Kidney (tissue), 22 donors: ENCODE measurements at places on chromosomes 7 and 10.

DNA sequence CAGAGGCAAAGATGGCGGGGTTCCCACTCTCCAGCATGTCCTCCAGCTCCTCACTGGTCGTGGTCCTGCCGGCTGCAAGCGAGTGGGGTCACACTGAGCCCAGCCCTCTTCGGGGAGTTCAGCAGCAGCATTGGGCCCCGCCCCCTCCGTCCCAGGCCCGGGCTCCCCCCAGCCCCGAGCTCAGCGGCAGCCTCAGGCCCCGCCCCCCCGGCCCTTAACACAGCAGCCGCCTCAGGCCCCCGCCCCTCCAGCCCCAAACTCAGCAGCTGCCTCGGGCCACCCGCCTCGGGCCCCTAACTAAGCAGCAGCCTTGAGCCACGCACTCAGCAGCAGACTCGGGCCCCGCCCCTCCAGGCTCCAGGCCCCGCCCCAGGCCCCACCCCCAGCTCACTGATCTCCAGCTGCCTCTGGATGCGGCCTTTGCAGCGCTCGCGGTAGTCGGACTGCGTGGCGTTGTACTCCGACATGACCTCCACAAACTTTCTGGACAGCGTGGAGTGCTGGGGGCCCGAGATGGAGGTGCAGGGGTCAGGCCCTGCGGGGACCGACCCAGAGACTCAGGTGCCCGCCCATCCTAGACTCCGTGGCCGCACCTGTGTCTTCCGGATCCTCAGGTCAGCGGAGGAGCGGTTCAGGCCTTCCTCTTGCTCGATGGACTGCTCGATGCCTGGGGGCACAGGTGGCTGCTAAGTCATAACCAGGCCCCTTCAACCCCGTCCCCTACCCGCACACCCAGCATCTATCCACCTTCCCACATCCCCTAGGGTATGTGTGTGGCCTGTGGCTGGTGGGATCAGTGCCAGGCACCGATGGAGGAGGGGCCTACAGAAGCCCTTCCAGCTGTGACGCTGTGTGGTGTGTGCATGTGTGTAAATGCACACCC lies 15.5 kb downstream of the STX1A start:
- DNase-seq = peak; percentile 94

GRCh38 chr10:1070919-1071318 lies 14.7 kb downstream of the WDR37 start:
- DNase-seq = no peak

DNA sequence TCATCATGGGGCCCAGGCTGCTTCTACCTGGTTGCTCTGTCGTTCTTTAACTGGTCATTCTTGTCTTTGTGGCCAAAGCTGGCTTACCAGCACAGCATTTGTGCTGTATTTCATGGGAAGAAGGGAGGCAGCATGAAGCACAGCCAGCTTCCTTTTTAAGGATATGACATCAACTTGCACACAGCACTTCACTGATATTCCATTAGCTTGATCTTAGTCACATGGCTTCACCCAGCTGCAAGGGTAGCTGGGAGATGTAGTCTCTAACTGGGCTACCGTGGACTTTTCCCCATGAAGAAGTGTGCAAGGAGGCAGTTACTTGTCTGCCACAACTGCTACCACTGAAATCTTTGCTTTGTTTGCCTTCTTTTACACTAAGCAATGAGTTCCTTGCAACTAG lies 525.2 kb downstream of the LRMDA start:
- no peak for DNase-seq

DNA sequence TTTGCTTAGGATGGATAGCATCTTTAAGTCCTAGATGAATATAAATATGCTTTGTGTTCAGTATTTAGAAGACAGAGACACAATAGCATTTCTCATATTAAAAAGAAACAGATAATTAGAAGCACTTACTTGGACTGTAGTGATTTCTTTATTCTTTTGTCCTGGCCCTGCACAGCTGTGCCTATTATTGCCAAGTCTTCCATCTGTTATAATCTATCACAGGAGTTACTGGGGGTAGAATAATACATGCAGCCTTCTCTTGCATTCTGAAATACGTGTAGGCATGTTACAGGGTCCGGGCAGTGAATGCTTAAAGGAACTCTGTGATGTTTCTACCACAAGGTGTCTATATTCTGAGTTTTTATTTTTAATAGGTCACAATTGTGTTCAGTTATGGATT lies 461.5 kb upstream of the COBL start:
- no peak for DNase-seq

DNA sequence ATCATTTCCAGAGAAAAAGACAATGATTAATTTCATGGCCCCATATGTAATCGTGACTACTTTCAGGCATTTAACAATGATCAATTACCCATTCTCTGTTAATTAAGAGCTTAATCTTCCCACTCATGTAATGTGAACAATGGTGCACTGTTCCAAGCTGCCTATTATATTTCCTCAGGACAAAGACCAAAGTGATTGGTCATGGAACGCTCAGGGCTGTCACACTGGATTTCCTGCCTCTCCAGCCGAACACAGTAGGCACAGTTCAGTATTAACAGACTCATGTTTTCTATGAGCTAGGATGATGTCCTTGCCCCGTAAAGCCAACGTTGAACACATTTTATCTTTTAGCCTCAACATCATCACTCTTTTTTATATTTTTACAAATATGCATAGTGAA lies 142.7 kb upstream of the FZD8 start:
- no peak for DNase-seq
